NCI-H226 (cell line): ENCODE measurements at places on chromosomes 13 and 19.

- DNase-seq, result no peak
These were observed 2.9 kb downstream of the DNAJC15 start for GRCh38 chr13:43026262-43026661.

DNA sequence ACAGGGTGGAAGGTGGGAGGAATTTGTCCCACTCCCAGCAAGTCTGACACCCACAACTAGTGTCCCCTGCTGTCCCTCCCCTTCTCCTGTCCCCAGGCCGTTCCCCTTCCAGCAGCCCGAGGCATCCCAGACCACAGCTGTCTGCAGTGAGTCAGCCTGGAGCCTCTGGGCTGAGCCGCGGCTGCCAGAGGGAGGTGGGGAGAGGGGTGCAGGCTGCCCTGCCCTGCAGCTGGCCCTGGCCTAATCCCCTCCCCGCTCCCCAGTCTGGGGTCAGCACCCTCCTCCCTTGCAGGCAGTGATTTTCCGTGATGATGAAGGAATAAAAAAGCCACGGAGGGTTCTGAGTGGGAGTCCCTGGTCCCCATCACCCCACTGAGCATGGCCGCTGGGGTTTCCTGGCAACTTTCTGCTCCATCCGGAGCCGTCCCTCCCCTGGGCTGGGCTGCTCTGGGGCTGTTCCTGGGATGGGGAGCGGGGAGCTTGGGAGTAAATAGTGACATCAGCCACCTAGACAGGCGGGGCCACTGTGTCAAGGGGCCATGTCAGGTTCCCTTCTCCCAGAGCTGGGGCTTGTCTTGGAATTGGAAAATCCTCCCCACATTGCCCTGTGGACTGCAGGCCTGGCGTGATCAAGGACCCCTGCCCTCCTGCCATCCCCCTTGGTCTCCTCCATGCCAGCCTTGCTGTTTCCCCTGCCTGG, 16.8 kb downstream of the SPC24 start:
- peak; percentile 79 for DNase-seq

DNA sequence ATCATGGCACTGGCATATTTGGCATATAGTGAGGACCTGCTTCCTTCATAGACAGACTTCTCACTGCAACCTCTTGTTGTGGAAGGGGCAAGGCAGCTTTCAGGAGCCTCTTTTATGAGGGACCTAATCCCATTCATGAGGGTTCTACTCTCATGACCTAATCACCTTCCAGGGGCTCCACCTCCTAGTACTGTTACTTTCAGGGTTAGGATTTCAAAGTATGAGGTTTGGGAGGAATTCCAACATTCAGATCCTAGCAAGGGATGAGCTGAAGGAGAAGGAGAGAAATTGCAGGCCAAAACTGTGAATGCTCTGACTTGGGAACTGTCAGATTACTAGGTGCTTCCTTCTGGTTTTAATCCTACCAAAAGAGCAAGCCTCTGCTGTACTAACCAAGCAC, 87.8 kb downstream of the LMO7 start:
- DNase-seq, result no peak

- no peak for DNase-seq
These were observed 3.3 kb upstream of the GPR183 start for GRCh38 chr13:99310382-99311031.

GRCh38 chr19:11355160-11356073, at the start of gene PLPPR2:
TSS of gene PLPPR2 (plus strand) at chr19:11355432. CDS start at chr19:11357674, 2,242 bp downstream.
- peak; percentile 77 for DNase-seq

DNA sequence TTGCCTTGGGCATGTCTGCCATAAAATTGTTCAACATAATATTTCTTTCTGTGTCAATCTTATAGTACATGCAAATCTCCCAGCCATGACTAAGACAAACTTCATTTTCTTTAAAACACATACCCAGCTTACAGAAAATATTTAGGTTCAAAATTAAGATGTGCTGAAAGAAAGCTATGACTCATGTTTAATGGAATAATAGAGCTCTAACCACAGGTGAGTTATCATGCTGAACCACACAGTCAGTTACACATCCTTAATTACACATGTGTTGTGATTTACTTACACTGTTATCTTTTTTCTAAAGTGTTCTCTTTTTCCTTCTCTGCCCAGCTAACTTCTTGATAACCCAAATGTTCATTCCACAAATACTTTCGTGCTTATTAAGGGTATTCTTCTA, 1831.2 kb downstream of the OLFM4 start:
- no peak for DNase-seq

DNA sequence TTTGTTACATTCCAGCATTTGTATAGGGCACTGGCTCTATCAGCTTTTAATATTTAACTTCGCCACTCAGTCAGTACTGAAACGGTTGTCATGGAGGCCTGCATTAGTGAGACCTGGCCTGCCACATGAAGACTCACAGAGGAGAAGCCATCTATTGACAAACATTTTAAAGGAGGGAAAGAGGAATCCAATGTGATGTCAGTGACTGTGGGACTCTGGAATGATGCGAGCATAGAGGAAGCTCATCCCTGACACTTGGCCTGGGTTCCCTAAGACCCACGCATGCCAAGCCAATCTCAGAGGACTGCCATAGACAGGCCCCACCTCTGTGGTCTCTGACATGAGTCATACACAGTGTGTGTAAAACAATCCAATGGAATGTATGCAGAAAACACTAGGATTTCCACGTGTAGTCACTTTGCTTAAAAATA, 7.9 kb upstream of the DPY19L3 start:
- peak; percentile 83 for DNase-seq

GRCh38 chr19:20926796-20927195, 3.7 kb downstream of the ZNF85 start:
- DNase-seq, result no peak

- DNase-seq, result no peak
These were observed 7.1 kb downstream of the AKAP8 start for GRCh38 chr19:15372470-15372869.

GRCh38 chr13:112144616-112145550, 77.9 kb downstream of the SOX1 start:
- no peak for DNase-seq

DNA sequence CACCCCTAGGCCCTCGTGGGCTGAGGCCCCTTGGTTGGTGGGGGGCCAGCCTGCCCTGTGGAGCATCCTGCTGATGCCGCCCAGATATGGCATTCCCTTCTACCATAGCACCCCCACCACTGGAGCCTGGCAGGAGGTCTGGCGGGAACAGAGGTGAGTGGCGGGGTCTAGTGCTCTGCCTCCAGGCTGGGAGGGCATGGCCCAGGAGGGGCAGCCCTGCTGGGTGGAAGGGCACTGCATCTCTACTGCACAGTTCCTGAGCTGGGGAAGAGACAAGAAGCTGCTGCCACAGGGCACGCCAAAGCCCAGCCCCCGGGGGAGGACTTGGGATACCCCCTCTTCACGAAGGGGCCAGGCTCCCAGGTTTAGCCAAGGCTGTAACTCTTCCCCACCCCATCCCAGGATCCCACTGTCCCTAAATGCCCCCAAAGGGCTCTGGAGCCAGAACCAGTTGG, 2.4 kb upstream of the KMT2B start:
- no peak for DNase-seq

- no peak for DNase-seq
These were observed 46.5 kb downstream of the RFX2 start for GRCh38 chr19:6063576-6064335.

DNA sequence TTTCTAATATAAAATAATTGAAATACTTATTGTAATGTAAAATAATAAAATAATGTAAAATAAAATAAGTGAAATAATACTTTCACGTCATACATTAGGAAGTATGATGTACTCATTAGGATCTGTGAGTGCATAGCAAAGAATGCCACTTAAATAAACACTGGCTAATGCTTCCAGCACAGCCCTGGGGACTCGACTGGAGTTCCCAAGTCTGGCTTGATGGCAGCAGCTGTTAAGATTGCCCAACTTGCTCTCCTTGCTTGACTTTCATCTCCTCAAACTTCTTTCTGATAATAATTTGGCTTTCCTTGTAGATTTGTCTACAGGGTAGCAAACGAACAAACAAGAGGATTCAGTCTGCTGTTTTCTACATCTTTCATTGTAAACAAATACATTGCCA, 191.9 kb downstream of the COG6 start:
- no peak for DNase-seq

GRCh38 chr19:50921426-50922316, 10.5 kb upstream of the KLK4 start:
- no peak for DNase-seq

DNA sequence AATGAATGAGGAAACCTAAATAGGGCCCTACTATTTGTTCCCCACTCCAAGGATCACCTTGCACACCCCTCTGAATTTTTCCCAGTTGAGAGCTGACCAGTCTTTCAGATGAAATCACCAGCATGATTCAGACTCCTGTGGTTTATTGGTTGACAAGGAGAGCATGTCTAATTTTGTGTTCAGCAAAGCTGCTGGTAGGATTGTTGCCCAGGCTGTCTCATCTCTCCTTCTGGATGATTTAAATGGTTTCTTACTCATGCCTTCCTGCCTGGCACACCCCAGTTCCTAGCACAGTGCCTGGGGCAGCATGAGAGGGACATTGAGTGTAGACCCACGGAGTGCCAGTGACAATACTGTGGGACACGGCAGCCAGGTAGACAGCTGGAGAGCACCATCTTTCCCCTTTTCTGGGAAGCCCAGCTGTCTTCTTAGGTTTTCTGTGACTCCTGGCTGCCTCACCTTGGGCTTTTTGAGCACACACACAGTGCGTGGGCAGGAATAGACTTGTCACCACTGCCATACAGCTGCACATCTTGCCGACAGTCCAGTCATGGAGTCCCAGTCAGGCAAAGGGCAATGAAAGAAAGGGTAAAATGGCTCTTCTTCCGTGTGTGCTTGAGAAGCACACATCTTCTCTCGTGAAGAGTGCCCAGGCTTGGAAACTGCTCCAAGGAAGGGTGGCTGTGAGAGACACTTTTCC, 12.3 kb downstream of the FGF9 start:
- DNase-seq, result peak; percentile 73

DNA sequence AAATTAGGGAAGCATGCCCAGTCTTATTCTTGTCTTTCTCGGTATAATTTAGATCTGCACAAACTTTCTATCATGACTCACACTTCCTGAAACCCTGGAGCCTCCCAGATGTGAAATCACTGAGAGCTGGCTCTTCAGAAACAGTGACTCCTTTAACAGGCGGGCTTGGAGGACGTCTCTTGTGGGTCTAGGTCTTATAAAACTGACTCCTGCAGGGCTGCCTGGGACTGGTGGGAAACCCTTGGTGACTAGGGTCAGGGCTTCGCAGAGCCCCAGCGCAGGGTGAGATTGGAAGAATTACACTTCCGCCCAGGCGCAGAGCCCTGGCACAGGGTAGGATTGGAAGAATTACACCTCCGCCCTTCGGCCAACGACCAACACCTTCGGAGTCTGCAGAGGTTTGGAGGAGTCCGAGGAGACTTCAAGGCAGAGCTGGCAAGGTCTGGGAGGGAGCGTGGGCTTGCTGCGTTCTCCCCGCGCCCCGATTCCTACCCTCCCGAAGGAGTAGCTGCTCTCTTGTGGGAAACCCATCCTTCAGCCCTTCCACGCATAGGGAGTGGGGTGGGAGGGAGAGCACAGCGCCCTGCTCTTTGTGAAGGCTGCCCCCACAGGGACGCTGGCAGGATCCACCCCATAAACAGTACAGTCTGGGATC, 43.4 kb upstream of the MAP3K10 start:
- DNase-seq, result peak; percentile 54

DNA sequence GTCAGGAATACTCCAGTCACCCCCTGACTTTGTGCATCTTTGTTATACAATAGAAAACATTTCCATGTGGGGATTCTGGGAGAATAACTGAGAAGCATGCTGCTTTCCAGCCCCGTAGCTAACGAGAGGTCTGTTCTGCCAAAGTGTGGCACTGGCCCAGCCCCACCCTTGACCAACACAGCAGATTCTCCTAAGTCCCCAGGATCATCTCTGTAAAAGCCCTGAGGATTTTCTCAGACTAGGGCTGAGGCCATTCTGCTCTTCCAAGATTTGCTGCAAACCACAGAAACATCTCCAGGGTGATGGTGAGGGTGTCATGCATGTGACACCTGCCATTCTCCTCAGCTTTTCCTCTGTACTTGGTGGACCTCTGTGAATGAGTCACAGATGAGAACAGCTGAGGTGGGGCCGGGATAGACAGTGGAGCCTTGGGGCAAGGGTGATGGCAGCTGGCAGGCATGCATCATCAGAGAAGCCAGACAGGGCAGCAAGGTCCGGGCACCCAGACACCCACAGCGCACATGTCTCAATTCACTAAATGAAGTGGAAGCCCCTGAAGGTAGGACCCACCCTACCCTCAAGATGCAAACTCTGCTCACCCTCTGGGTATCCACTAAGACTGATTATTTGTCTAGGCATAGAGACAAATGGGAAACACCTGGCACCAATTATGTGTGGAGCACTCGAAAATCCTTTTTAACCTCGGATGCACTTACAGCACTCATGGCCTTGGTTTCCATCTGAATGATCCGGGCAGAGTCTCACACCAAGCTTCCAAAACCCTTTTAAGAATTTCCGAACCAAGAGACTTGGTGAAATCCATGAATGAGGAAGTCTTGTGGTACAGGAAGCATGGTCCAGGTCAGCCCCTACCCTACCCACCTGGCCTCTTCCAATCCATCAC, 20.1 kb upstream of the DOCK9 start:
- peak; percentile 14 for DNase-seq

- DNase-seq, result no peak
These were observed 888.5 kb downstream of the UQCRFS1 start for GRCh38 chr19:28324275-28325060.
